Esophagus mucosa (tissue), 1 donor: ENCODE measurements at places on chromosomes 6 and 20. TPM values are rescaled to one million over a fixed set of nuclear protein-coding genes. Genes with fewer than 3 reads are reported as not detected.
A peak's percentile ranks its signal among the peaks of the same experiment; 100 is the strongest.

GRCh38 chr6:15715851-15716250, 53.0 kb upstream of the DTNBP1 start:
- ATAC-seq, result no peak

GRCh38 chr6:144304223-144304848, 19.2 kb downstream of the UTRN start:
- no peak for ATAC-seq

- no peak for ATAC-seq
Measured at GRCh38 chr6:7080311-7080710, 27.4 kb upstream of the RREB1 start.

DNA sequence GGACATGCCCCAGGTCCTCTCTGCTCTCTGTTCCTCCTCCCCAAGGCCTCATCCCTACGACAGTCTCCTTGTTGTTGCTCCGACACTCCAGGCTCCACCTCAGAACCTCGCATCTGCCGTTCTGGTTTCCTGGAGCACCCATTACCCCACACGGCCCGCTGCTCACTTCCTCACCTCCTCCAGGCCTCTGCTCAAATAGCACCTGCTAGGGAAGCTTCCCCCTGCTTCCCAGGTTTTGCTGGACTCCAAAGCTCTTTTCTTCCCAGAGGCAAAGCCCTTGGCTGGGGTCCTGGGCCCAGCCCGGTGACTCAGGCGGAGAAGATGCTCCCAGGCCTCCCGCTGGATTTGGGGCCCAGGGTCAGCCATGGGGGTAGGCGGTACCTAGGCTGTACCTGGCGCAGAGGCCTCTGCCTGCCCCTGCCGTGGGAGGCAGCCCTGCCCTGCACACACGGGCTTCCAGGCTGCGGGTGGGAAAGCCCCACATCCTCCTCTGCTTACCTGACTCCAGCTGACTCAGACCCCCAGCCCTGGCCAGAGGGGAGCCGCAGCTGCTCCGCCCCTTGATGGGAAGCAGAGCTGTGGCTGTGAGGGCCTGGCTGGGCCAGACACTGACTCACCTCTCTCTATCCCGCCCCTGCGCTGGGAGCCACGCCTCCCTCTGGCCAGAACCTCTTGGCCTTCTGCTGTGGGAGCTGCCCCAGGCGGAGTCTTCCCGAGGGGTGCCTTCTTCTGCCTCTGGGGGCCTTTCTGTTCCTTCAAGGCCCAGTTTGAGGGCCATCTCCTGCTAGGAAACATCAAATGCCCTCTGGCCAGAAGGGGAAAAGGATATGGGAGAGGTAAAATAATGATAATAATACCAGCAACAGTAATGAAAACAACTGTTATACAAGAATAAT, 130.5 kb downstream of the CEBPB start:
- peak; percentile 94 for ATAC-seq

GRCh38 chr20:21511485-21511849, 2.4 kb downstream of the NKX2-2 start:
- ATAC-seq, result no peak

DNA sequence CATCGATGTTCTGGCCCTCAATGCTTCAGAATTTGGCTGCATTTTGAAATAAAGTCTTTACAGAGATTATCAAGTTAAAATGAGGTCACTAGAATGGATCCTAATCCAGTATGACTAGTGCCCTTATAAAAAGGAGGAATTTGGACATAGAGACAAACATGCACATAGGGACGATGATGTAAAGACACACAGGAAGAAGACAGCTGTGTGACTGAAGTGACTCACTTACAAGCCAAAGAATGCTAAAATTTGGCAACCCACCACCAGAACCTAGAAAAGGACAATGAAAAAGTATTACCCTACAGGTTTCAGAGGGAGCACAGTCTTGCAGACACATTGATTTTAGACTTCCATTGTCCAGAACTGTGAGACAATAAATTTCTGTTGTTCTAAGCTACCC, 322.8 kb upstream of the GJE1 start:
- no peak for ATAC-seq

DNA sequence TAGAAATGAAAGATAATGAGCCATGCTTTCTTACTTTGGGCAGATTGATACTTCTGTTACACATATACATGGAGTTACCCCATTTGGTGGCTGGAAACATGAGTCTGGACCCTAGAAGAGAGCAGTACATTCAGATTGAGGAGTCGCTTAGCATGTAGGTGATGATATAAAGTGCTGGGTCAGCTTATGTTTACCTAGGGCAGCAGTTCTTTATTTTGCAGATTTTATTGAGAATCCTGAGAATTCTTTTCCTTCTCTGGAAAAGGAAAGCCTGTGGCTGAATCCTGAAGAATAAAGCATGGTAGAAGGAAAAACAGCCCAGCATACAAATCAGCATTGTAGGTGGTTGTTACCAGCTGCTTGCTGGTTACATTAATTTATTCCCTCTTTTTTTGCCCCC, 91.2 kb downstream of the SMAP1 start:
- no peak for ATAC-seq

DNA sequence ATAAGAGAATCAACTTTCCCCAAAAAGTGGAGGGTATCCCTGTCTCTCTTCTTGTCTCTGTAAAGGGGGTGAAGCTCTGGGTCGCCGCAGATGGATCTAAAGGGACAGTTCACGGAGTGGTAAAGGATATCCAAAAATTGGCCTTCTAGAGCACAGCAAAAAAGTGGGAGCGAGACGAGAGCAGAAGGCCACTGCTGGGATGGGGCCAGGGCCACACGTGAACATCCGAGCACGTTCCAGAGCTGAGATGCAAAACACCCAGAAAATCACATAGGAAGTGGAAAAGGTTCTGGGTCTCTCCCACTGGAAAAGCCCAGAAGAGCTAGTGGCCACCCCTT, 837 bp downstream of the TRAM2 start:
- ATAC-seq, result no peak

- peak; percentile 27 for ATAC-seq
Measured at GRCh38 chr20:38894091-38894847, 31.9 kb upstream of the FAM83D start.

- peak; percentile 61 for ATAC-seq
Measured at GRCh38 chr6:17393892-17394631, 667 bp downstream of the CAP2 start.

GRCh38 chr6:149334682-149335160, 17.2 kb downstream of the TAB2 start:
- ATAC-seq, result peak; percentile 61

DNA sequence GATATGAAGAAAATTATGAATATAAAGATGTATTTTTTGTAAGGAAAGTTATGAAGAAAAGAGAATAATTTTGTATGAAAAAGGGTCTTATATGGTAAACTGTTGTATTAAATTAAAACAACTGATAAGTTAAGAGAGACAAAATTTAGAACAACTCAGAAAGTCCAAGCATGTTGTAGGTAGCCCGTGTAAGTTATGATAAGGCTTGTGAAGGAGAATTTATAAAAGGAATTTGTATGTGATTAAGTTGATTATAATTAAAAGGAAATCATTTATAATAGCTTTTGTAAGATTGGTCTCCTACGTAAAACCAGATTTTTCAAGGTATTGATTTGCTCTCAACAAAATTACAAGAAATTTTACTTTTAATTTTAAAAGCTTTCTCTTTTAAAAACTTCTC, 1579.3 kb downstream of the HACE1 start:
- no peak for ATAC-seq

GRCh38 chr6:75893776-75894152, 144.7 kb downstream of the MYO6 start:
- no peak for ATAC-seq

- ATAC-seq, result no peak
Measured at GRCh38 chr6:24933266-24933665, 2.5 kb downstream of the RIPOR2 start.

GRCh38 chr6:147434516-147434915, 74.0 kb upstream of the SAMD5 start:
- ATAC-seq, result peak; percentile 97

DNA sequence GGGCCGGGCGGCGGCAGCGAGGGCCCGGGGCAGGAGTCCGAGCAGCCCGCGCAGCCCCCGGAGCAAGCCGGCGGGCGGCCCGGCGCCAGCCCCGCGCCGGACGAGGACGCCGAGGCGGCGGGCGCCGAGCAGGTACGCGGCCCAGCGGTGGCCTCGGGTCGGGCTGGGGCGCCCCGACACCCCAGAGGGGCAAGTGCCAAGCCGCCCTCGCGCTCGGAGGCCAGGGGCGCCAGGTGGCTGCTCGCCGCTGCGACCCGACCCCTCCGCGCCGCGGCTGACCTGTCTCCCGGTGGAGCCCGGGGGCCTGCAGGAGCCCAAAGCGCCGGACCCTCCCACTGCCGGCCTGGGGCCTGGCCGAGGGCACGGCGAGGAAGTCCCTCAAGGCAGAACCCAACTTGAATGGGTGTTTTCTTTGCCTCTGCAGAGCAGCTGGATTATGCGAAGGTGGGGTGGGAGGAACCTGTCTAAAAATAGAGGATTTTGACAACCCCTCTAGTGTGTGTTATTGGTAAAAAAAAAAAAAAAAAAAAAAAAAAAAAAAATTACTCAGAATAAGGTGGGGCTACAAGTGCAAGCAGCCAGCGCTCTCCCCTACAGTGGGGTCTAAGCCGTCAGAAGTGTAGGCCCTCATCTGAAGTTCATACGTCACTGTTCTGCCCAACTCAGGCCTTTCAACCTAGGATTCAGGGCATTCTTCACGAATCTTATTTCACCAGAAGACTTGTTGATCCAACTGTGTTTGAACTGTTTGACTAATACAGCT, 609 bp downstream of the OGFRL1 start:
- ATAC-seq, result peak; percentile 2

- ATAC-seq, result no peak
Measured at GRCh38 chr20:57251949-57252348, 14.5 kb downstream of the BMP7 start.

- no peak for ATAC-seq
Measured at GRCh38 chr6:56363796-56364430, 116.5 kb upstream of the COL21A1 start.

- no peak for ATAC-seq
Measured at GRCh38 chr6:129637340-129638054, 72.5 kb downstream of the ARHGAP18 start.

DNA sequence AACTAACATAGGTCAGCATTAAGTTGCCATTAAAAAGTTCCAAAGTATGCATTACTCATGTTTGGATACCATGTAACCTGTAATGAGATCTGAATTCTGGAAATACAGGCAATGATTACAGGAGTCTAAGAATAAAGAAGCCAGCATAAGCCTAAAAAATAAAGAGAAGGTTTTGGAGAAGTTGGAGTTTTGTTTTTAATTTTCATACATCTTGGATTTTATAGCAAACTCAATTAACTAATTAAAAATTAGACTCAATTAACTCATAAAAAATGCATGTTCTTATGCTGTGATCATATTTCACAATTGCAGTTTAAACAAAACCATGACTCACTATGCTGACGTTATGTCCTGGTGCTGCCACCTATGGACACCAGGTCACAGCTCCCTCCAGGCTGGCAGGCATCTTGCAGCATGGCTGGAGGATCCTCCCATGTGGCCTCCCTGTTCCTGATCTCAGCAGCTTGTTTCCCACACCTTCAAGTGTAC, 648.8 kb upstream of the AGPAT4 start:
- ATAC-seq, result peak; percentile 80

DNA sequence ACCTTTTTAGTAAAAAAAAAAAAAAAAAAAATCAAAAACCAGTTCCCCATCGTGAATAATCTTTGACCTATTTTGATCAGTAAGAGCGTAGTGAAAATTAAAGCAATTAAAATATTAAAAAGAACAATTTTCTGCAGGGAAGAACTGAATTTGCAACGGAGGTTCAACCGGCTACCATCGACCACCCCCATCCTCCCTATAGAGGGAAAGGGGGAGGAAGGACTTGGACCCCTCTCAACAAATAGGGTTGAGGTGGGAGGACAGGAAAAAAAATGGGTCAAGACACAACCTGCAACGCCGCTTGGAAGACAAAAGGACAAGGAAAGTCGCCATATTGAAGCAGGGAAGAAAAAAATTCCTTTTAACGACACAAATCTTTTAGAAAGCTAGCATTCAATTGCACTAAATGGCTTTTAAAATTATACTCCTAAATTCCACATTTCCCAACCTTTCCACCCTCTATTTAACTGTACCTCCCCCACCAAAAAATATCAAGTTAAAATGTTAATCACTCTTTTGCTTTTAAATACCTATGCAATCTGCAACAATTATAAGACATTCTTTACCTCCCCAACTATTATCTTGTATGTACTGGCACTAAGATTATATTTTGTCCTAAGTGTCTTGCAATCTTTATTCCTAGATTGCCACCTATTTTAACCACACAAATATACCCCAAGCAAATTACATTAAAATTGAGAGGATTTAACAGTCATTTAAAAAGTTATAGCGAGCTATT, 1.7 kb downstream of the PPP1R10 start:
- ATAC-seq, result no peak

DNA sequence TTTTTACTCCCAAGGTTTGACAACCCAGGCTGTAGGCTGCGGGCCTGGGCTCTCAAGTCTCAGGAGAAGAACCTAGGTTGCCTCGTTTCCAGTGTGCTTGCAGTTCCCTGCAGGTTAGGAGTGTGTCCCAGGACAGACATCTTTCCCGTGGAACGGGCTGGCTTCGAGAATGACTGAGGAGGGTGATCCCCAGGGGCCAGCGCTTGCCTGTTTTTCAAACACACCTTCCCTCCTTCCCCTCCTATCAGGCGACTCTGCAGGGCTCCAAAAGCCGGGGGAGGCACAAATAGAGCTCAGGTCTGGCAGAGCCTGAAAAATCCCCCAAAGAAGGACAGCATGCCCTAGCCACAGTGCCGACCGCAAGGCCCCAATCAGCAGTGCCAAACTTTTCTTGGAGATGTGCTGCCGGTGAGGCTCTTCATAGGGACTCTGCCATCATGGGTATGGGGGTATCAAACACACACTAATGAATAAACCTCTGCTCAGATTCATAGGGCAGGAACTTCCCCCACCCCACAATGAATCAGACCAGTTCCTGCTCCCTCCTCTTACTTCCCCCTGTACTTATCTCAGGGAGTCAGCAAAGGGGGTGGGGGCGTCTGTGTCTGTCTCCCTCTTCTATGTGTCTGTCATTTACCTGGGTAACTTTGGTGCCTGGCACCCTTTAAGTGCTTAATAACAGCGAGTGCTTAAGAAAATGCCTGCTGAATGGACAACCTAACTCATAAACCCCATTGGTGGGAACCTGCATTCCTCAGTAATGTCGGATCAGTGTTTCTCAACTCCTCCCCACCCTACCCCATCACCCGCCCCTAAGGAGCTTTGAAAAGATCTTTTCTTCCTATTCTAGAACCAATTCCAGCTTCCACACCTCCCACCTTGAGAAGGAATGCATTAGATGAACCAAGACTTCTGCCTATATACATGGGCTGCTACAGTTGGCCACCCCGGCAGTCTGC, 1.6 kb downstream of the KCNG1 start:
- no peak for ATAC-seq

- ATAC-seq, result peak; percentile 51
Measured at GRCh38 chr20:38109591-38110524, 55.2 kb downstream of the TGM2 start.

The TAF8 gene
- total RNA-seq, result 13.8 TPM

The NPBWR2 gene
- not detected for total RNA-seq

The RAE1 gene
- 22.8 TPM for total RNA-seq

The CD24 gene
- total RNA-seq, result 1,371 TPM

The XKR7 gene
- total RNA-seq, result not detected

The HEY2 gene
- total RNA-seq, result 1.6 TPM

The NAPB gene
- total RNA-seq, result 4.0 TPM
